BJ (cell line): ENCODE measurements at places on chromosomes 3 and 15. TPM values are rescaled to one million over a fixed set of nuclear protein-coding genes. Genes with fewer than 3 reads are reported as not detected.

DNA sequence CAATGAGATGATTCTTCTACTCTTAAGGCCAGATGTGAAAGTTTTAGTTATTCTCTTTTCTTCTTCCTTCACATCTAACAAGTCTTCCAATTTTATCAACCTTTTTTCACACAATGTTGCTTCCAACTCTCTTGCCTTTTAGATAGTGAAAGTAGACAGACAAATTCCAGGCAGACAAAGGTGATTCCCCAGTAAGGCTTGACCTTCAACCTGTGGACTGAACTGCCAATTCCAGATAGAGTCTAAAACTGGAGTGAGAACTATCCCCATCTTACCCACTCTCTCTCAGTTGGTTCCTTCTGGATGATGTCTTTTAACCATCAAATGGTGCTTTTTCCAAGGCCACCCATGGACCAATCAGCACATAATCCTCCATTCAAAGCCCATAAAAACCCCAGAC, 159.0 kb downstream of the NSUN3 start:
- no peak for DNase-seq

GRCh38 chr3:47612178-47612577, 33.5 kb upstream of the CSPG5 start:
- DNase-seq: peak; percentile 57

DNA sequence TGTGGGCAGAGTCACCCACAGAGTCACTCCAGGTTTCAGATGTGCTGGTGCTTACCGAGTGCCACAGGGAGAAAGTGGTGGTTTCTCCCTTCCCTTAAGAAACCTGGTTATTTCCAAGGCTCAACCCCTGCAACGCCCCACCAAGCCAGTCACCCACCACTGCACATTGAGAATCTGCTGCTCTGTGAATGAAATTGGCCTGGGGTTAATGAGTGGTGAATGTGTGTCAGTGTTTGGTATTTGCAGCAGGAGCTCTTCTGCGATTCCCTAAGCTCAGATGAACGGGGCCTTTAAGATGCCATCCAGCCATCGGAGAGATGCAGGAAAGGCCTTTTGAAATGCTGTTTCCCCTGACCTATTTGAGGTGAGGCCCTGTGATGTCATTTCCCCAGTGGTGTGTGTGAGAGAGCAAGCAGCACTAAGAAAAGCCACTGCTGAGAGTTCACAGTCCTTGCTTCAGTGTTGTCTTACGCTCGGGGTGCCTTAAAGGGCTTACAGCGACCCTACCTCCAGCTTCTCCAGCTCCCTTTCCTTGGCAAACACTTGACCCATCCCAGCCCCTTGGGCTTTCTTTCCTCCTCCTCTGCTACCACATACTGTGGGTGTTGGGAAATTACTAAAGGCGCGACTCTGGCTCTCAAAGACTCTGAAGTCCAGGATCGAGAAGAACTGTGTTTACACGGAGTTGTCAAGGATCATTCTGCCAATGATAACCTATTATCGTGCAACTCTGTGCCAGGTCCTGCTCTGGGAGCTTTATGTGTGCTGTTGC, 68.9 kb downstream of the SMAD3 start:
- DNase-seq: no peak

DNA sequence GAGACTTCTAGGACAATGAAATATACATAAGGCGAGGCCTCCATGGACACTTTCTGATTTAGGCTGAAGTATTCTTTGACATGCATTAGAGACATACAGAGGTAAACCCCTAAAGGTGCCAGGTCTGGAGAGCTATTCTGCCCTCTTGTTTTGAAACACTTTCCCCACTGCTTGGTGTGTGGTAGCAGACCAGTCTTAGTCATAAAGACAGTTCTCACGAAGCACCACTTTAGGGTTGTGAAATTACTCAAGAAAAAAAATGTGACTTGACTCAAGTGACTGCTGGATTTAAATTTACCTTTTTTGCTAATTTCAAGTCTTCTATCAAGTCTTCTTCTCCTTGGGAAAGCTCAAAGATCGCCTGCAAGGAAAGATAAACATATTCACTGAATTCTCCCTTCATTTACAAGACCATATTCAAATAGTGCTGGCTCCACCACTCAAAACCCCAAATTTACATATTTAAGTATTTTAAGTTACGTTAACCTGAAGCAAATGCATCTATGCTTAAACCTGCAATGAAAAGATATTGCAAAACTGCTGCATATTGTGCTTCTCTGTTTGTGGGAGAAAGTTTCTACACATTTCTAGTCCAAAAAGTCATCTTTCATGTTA, 48.4 kb downstream of the ARHGEF3 start:
- DNase-seq: no peak

The TTLL13 gene
- 0.04 and 0.05 TPM in 2 replicates for polyA plus RNA-seq
